Activated CD4-positive, CD25-positive, alpha-beta regulatory T cell (primary cell): ENCODE measurements at places on chromosomes 16 and 17.

- no peak for DNase-seq
Measured at GRCh38 chr16:88439016-88439415, 14.1 kb upstream of the ZFPM1 start.

DNA sequence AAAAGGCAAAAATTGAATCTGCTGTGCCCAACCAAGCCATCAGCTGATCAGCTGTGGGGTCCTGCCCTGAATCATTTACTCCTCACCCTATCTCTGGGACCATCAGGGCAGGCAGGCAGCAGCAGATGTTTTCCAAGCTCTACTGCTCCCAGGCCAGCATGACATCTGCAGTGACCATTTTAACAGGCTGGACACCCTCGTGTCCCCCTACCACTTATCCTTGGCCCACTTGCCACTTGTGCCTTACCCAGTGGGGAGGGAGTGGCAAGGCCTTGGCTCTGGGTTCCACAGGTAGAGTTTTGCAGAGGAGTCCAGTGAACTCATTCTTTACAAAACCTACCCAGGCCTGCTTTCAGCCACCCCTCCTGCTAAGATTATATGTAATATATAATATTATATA, 12.0 kb upstream of the CA4 start:
- no peak for DNase-seq

GRCh38 chr17:50013079-50013478, 18.1 kb upstream of the DLX3 start:
- DNase-seq = no peak

DNA sequence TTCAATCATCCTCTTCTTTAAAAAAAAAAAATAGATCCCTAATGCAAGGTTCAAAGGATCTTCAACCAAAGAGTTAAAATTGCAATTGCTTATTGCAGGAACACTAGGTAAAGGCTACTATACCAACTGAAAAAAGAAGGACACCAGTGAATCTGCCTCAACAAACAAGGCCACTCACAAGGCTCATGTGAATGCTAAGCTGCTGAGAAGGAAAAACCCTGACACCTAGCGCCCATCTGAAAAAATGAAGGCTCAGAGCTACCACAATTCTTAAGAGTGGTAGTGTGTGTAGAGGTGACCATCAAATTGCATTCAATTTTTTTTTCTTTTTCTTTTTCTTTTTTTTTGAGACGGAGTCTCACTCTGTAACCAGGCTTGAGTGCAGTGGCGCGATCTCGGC, 201.6 kb upstream of the C17orf78 start:
- no peak for DNase-seq

DNA sequence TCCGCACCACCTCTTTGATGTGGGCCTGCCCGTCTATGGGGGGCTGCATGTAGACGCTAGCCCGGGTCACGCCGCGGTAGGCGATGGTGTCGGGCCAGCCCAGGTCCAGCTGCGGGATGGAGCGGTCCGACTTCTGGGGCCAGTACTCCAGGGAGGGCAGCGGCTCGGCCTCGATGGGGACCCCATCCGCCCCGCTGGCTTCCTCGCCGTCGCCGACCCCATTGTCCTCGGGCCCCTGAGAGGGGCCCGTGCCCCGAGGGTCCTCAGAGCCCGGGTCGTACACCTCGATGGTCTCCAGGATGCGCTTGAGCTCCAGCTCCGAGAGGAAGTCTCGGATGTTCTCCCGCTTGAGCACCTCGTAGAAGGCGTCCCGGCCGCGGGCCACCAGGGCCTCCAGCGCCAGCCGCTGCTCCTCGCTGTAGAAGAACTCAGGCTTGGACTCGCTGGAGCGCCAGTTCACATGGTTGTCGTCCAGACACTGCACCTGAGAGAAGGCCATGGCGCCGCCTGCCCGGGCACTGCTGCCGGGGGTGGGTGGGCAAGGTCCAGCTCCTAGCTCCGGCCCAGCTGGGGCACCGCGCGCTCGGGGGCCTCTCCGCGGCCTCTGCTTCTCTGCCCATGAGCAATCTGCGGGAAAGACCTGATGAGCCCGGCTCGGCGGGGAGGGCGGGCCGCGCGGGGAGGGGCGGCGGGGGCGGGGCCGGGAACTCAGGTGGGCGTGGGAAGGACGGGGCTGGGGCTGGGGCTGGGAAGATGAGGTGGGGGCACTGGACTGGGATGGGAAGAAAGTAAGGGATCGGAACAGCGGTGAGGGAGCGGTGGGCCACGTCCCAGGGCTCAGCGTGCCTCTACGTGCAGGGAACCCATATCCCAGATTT, 782 bp downstream of the FAM83G start:
- peak; percentile 29 for DNase-seq

DNA sequence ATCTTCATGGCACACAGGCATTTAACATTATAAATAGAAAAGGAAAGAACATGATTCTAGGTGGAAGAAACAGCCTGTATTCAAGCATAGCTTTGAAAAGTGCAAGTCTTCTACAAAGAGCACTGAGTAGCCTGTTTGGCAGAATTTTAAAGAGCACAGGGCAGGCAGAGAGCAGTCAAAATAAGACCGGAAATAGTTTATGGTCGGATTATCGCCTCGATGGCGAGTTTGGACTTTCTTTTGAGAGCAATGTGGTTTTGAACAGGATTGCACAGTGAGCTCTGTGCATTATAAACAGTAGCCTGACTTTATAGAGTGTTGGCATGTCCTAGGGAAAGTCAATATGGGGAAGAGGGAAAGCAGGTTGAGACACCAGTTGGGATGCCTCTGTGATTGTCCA, 6.2 kb upstream of the TMEM100 start:
- no peak for DNase-seq

DNA sequence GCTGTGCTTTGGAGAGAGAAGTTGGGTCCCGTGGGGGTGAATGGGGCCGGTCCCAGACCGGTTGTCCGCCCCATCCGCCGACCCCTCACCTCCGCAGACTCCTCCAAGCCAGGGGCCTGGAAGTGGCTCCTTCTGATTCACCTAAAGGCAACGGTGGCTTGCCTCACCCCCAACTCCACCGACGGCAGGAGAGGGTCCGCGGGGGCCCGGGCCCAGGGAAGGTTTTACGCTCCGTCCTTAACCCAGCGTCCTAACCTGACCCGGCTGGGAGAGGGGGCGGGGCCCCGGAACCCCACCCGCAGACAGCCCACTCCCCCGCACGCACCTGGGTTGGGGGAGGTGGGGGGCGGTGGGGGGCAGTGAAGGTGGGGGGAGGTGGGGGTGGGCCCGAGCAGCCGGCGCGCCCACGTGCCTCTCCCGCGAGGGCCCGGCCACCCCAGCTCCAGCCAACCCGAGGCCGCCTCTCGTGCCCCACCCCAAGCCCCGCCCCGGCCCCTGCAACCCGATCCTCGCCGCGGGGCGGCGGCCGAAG, 12.7 kb upstream of the CD300A start:
- peak; percentile 30 for DNase-seq

GRCh38 chr16:84643180-84643583, 5.1 kb upstream of the KLHL36 start:
- DNase-seq = no peak

- DNase-seq = peak; percentile 56
Measured at GRCh38 chr16:81035975-81036750, 521 bp downstream of the ATMIN start.

GRCh38 chr17:63775420-63775819, 1.4 kb downstream of the DDX42 start:
- no peak for DNase-seq

- no peak for DNase-seq
Measured at GRCh38 chr17:79774561-79774975, 3.4 kb upstream of the CBX2 start.

DNA sequence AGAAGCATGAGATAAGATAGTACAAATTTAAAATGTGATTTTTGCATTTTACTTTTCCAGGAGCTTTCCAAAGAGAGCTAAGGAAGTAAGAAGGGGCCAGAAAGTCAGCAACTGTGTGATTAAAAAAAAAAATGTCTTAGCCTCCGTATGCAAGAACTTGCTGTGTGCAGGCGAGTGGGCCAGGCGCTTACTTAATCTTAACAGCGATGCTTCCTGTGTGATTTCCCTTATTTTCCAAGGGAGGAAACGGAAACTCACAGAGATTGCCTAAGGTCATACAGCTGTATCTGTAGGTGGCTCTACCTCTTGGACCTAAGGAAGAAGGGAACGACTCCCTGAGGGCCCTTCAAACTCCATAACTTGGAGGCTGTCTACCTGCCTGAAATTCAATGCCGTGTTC, 11.1 kb downstream of the HS3ST3B1 start:
- no peak for DNase-seq

GRCh38 chr16:85289760-85290625, 177.7 kb upstream of the CIBAR2 start:
- no peak for DNase-seq

DNA sequence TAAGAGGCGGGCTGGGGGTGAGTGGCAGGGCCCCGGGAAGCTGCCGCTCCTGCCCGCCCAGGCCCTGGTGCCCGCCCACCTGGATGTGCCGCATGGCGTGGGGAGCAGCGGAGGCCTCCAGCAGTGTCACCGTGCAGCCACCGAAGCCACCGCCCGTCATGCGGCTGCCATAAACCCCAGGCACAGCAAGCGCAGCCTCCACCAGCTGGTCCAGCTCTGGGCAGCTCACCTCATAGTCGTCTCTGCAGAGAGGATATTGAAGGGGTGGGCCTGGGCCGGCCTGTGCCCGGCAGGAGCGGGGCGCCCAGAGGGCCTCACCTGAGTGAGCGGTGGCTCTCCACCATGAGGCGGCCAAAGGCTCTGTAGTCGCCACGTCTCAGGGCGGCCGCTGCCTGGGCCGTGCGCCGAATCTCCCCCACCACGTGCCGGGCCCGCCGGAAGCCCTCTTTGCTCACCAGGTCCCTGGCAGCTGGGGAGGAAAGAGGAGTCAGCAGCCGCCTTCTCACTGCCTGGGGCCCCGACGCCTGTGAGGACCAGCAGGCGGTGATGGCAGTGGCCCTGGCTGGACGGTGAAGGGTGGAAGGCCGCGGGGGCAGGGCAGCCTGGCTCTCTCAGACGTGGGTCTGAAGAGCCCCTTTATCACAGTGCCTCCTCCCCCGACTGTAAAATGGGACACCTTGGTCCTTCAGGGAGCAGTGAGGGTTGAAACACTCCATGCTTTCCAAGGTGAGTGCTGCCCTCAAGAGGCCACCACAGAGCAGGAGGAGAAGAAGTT, 6.7 kb downstream of the GALK1 start:
- DNase-seq = no peak

- no peak for DNase-seq
Measured at GRCh38 chr17:4476511-4477070, 22.1 kb upstream of the SPNS2 start.
